ENCODE measurements at places on chromosomes 1 and 21.

- no peak for DNase-seq
Measured at GRCh38 chr1:229578168-229579058, 19.9 kb upstream of the ABCB10 start.

DNA sequence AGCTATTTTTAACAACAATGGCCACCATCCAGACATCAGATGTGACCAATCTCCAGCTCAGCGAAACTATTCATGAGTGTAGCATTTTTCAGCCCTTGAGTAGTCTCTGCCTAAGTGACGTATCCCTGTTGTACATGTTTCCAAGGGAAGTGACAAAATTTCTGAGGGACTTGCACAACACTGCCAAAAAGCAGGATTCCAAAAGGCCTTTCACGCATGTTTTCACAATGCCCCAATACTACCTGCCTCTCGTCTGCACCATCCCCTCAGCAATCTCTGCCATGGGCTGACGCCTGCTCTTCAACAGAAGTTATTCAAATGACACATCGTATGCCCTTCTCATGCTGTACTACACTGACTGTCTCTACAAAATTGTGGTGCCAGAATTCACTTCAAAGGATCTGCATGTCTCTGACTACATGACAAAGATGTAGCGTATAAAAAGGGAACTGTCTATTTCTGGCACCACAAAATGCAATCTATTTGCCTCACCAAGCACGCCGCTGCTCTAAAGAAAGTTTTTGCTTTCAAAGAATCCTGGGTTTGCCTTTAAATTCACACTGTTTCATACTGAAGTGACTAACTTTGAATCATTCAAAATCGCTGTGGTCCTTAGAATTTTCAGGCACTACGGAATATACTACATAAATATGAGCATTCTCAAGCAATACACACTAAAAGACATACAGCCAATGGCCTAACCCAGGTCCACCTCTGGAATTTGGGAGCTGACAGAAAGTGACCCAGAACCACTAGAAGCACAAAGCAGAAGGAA lies 32.9 kb downstream of the JAK1 start:
- DNase-seq, result peak; percentile 14

- no peak for DNase-seq
Measured at GRCh38 chr21:28826569-28826968, 166.1 kb downstream of the LTN1 start.

DNA sequence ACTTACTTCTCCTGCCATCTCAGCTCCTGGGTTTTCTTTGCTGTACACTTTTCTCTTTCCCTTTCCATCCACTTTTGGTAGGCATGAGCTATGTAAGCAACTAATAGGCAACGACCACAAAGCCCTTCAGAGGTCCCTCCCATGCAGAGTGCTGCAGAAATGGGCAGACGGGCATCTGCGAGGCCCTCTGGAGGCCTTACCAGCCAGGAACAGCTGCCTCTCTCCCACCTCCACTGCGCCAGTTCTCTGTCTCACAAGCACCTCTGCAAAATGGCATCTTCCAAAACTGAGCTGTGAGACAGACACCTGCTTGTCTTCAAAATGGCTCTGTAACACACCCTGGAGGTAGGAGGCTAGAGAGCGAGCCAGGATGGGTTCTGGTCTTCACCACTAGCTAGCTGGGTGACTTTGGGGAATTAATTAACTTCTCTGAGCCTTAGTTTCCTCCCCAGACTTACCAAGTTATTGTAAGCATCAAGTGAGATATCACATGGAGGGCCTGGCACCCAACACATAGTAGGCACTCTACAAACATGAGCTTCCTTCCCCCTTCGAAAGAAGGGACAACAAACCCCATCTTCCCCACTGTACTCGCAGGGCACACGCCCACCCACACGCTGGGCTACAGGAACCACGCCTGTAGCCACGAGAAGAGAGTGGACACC lies 62.0 kb downstream of the BCAR3 start:
- DNase-seq, result no peak

DNA sequence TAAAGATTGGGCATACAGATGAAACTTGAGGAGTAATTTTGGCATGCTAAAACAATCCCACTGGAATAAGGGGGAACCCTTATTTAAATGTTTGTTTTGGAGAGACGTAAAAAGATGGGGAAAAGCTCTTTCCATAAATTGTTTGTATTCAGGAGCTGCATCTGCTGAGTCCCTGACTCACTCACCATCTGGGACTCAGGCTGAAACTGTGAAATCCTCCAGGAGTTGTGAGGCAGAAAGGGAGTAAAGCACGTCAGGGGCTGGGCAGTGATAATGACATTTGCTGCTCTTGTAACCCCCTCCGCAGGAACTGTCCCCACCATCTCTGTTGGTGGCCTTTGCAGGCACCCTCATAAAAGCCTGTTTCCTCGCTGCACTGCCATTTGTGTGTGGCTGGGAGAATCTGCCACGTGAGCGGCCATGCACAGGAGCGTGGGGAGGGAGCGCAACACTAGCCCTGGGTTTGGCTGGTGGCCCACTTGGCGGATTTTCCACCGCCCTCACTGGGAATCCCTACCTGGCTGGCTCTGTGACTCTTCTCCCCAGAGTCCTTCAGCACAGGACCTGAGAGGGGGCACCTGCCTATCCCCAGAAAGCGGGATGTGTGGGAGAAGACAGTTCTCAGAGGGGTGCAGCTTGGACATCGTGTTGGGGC lies 45.3 kb downstream of the ZSCAN20 start:
- no peak for DNase-seq

DNA sequence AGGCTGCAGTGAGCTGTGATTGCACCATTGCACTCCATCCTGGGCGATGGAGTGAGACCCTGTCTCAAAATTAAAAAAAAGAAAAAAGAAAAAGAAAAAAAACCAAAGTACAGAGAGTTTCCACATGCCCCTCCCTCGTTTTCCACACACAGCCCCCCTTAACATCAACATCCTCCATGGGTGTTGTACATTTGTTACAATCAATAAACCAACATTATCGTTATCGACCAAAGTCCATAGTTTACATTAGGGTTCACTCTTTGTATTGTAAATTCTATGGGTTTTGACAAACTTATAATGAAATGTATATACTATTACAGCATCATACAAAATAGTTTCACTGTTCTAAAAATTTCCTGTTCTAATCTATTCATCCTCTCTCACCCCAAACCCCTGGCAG lies 15.9 kb upstream of the TINAGL1 start:
- DNase-seq, result no peak

GRCh38 chr21:40128891-40129290 lies 261.7 kb downstream of the PCP4 start:
- no peak for DNase-seq

GRCh38 chr1:6127587-6128163 lies 52.4 kb downstream of the CHD5 start:
- no peak for DNase-seq

DNA sequence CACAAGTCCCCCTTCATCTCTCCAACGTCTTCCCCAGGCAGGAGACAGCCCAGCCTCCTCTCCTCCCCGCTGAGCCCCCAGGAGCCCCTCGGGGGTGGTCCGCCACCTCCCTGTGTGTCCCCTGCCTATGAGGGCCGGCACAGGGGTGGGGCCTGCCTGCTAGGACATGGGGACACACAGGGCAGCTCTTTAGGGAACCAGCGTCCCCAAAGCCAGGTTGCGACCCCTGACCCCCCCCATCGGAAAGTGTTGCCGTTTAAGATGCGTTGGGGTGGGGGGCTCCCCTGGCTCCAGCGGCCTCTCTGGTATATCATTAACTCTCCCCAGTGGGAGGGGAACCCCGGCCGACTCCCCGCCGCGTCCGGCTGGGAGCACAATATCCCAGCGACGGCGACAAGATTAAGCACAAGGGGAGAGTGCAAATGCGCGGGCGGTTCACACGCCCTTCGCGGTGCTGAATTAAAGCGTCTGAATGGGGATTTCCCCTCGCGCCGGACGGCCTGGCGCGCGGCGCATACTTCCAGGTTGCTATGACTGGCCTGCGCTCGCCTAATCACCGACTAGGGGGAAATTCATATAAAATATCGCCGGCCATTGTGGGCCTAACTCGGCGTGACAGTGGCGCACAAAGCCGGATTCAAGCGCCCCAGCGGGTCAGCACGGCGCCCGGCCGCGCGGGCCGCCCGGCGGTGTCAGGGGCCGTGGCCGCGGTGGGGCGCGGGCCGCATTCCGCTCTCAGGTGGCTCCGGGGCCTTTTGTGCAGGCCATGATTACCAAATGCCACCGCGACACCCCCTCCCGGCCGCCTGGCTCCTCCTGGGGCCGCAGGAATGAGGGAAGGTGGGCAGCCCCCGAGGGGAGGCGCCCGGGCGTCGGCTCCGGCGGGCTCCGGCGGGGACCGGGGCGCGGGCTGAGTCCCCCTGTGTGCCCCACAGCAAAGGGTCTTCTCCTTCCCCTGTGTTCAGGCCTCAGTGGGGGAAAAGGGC lies 30.9 kb downstream of the WNT3A start:
- DNase-seq, result no peak

DNA sequence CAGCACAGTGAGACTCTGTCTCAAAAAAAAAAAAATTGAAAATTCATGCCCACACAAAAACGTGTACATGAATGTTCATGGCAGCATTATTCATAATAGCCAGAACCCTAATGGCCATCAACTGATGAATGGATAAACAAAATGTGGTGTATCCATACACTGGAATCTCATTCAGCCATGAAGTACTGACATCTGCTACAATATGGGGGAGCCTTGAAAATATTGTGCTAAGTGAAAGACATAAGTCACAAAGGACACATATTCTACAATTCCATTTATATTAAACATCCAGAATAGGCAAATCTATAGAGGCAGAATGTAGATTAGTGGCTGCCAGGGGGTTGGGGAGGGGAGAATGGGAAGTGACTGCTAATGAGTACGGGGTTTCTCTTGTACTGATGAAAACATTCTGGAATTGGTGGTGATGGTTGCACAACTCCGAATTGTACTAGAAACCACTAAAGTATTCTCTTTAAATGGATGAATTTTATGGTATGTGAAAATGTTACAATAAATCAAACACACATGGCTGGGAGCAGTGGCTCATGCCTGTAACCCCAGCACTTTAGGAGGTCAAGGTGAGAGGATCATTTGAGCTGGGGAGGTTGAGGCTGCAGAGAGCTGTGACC lies 33.0 kb upstream of the KCNN3 start:
- DNase-seq, result no peak

DNA sequence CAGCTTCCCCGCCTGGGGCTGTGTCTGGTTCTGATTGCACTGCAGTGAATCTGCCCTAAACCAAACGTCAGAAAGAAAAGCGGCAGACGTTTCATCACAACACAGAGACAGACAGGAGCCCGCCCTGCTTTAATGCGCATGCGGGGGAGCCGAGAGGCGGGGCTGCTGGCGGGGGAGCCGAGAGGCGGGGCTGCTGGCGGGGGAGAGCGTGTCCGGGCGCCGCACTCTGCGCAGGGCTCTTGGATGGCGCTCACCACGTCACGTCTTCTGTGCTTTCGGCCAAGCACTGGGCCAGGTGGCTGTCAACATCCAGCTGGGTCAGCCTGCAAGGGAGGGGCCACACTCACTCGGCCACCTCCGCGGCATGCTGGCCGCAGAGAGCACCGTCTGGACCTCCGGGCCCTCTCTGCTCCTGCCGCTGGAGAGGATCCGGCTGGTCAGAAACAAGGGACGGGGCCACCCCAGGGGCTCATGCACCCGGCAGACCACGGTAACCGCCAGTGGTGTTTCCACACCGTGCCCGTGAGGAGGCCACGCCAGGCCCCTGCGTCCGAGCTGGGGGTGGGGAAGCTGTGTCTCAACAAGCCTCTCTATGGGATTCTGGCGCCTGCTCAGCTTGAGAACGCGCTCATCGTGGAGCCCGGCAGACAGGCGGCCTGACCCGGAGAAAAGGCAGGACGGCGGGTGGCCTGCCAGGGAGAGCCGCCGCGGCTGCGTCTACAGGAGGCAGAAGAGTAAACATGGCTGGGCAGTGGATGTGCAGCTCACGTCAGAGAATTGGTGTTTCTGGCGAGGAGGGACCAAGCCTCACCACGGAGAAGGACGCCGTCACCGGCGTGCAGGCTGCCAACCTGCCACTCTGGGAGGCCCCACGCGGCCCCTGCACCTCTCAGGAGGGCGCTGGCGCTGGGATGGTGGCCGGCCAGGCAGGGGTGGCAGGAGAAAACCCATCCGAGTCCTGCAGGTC lies 4.8 kb downstream of the FAAP20 start:
- DNase-seq, result peak; percentile 85

DNA sequence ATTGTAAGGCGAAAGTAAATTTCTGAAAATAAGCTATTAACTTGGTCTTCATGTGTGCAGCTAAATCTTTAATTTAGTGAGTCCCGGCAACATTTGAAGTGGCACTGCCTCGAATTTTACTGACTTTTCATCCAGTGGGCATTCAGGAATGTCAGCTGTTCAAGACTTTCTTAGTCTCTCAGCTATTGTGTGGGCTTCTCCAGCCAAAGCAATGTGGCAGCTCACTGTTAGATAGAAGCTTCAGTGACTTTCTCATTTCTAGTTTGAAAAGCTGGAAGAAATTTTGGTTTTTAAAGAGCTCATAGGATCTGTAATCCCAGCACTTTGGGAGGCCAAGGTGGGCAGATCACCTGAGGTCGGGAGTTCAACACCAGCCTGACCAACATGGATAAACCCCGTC lies 44.3 kb upstream of the FAM89A start:
- no peak for DNase-seq

DNA sequence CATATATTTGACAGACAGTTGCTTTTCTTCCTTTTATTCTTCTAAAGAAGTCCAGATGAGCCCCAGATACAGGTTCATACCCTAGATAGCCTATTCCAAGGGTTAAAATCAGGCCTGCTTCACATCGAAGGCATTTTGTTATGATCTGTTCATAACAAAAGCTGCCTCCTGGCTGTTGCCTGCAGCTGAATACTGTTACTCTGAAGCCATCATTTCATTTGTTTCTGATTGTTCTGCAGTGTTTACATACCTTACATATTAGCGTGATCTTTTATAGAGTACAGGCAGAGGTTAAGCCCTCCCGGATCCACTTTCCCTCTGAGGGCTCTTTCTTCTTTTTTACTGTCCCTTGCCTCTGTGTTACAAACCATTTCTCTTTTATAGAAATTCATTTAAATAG lies 219.0 kb upstream of the HOOK1 start:
- DNase-seq, result no peak

- no peak for DNase-seq
Measured at GRCh38 chr1:201782353-201782752, 46.6 kb upstream of the IPO9 start.

DNA sequence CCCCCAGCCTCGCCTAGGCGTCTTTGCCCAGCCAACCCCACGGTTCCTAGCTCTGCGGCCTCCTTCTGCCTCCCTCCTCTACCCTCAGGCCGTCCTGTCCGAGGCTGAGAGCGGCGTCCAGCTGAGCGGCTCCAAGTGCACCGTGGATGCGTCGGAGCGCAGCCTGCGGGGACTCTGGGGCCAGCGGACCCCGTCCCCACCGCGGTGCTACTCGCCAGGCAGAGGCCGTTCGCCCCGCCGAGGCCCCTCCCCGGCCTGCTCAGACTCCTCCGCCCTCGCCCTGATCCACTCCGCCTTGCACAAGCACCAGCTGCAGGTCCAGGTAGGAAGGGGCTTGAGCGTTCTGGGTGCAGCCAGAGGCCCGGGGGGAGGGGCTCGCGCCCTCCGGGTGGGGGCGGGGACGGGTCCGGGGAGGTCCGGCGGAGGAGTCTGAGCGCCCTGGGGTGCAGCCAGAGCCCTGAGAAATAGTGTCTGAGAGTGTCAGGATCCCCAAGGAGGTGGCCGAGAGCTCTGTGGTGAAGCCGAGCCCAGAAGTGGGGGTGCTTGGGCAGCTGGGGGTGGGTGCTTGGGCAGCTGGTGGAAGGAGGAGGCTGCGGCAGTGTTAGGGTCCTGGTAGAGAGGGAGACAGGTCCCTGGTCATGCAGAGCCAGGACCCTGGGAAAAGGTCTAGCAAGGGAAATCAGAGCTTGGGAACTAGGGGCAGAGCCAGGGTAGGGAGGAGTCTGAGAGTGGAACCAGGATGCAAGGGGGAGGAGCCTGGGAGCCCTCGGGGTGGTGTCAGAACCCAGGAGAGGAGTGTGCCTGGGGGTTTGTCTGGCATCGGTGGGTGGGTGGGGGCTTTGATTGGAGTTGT lies 3.2 kb upstream of the NBPF3 start:
- no peak for DNase-seq

All from GOT3 (cell line).